ENCODE measurements at places on chromosomes 2 and 18.
A peak's percentile ranks its signal among the peaks of the same experiment; 100 is the strongest.

DNA sequence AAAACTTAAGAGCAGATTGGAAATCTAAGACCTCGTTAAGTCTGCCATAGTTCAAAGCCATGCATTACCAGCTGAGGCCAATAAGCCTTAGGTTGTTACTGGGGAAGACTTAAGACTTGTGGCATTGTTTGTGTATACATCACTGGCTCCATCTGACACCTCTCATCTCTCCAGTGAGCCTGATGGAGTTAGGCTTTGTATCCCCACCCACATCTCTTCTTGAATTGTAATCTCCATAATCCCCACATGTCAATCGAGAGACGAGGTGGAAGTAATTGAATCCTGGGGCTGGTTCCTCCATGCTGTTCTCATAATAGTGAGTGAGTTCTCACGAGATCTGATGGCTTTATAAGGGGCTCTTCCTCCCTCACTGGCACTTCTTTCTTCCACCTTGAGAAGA lies 404.6 kb downstream of the ARHGAP15 start:
- DNase-seq, result no peak

DNA sequence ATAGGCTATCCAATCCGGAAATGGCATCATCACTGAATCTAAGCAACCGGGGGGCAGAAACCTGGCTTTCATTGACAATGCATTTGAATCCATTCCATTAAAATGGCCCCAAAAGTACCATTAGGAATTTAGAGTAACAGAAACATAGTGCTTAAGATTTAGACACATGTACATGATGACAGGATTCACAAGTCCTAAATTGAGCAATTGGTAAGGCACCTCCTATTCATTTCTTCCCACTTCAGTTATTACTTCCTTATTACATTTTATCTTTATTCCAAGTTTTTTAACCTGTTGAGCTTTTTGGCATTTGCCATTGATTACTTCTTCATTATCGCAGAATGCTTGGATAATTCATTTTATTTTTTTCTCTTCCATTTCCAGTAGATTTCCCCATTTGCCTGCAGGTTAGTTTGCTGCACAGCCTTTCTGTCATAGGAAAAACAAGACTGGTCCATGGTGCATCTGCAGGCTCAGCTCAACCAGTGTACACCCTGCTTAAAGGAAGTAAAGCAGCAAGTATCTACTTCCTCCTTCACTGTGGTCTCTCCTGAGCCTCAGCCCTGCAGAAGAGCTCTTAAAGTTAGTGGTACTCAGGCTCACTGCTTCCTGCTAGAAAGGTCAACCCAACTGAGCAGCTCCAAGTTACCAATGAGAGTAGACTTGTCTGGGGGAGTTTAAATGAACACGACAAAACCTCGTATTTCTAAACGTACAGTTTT lies 89.2 kb downstream of the DOCK10 start:
- DNase-seq, result no peak

DNA sequence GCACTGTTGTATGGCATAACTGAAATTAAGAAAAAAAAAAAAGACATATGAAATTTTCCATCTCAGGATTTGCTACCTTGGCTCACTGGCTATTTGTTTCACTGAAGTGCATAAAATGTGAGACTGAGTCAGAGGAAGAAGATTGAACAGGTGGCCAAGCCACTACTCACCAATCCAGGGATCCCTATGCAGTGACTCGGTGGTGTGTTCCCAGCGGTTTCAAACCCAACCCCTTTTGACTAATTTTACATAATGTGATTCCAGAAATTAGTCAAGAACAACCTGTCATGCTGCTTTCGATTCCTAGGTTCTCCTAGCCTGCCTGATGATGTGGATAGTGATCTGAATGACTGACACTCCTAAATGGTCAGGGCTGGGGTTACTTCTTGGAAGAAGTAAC lies 77.3 kb downstream of the KLHL14 start:
- DNase-seq, result no peak

- DNase-seq, result peak; percentile 94
Observed at GRCh38 chr2:9235147-9236044, 28.8 kb downstream of the ASAP2 start.

- DNase-seq, result peak; percentile 83
Observed at GRCh38 chr2:168519534-168520308, 63.6 kb downstream of the CERS6 start.

DNA sequence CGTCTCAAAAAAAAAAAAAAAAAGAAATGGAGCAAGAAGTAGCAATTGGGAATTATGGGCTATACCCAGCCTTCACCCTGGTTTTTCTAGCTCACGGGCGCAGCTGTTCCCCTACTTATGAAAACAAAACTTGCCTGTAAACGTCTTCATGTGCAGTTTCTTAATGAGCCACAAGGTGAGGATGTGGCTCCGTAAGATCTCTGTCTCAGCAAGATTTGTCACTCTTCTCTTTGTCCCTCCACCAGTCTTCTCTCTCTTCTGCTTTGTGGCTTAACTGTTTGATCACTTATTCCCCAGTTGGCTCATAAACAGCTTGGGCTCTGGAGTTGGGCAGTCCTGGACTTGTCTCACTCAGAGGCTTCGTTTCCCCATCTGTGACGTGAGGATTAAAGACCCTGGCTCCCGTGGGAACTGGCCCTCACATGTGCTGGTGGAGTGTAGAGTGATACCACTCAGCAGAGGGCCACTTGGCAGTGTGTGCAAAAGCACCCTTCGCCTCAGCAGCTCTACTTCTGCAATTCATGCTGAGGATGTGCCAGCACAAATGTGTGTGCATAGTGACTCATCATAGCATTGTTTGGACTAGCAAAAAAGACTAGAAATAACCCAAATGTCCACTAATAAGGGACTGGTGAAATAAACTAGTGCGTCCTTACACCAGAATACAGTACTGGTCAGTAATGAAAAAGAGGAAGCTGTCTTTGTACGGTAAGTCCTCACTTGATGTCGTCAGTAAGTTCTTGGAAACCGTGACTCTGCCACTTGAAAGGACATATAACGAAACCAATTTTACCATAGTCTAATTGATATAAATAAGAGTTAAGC lies 8.7 kb downstream of the CEP68 start:
- DNase-seq, result peak; percentile 92

GRCh38 chr2:222311978-222312738 lies 13.4 kb upstream of the PAX3 start:
- DNase-seq, result no peak

GRCh38 chr2:77005522-77005921 lies 516.7 kb downstream of the LRRTM4 start:
- no peak for DNase-seq

DNA sequence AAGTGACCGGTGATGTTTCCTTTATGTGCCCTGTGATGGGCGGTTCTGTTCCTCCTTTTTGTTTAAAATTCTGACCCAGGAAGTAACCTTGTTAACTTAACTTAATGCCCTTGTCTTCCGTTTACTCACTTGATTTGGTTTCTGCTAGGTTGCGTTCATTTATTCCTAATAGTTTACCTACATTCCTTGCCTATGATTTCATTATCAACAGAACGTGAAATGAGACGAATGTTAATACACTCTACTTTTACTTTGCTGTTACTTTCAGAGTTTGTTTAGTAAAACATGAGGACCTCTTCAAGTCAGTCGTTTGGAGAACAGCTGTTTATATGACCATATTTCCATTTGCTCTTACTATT lies 638 bp downstream of the CEP192 start:
- DNase-seq, result no peak
